ENCODE measurements at places on chromosomes 1 and 21.
A peak's percentile ranks its signal among the peaks of the same experiment; 100 is the strongest.

DNA sequence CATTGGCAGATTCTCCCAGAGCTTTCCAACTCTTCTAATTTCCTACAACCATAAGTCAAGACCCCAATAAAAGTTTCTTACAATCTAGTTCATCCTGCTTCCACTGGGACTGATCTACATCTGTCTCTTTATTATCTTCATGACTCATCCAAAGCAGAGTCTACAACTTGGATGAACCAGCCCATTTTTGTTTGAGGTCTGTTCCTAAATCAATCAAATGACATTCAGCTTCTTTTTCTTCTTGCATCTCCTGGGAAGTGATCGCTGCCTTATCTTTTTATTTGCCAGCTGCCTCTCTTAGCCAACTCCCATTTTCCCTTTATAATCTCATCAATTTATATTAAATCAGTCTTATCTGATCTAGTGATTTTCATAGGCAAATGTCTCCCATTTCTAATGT lies 105.6 kb downstream of the ERG start:
- H3K36me3 ChIP-seq = no peaks in the 10 kb centered on the region
- no peak overlapping the region for H3K27ac ChIP-seq
- no peak for DNase-seq
- no peaks in the 10 kb centered on the region for H3K27me3 ChIP-seq
- H3K4me1 ChIP-seq = no peaks in the 10 kb centered on the region

DNA sequence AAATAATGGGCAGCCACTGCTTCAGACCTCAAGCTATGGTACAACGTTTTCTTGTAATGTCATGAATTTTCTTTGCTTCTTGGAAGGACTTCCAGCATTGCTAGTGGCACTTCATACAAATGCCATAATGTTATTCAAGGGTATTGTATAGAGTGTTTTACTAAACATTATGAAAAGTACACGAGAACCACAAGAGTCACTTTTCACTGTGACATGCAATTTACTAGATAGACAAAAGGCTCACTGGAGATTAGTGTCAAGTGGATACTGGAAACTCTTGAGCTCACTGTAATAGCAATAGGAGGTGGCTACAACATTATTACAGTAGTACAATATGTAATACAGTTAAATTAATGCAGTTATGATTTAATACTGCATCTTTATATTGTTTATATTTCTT lies 5.3 kb upstream of the OLFM3 start:
- no peak overlapping the region for H3K4me3 ChIP-seq
- DNase-seq = no peak
- no peak overlapping the region for H3K27ac ChIP-seq
- H3K36me3 ChIP-seq = no peaks in the 10 kb centered on the region
- no peaks in the 10 kb centered on the region for H3K27me3 ChIP-seq

- H3K4me1 ChIP-seq = peaks cover 20% of the 10 kb centered on the region
- DNase-seq = no peak
- no peaks in the 10 kb centered on the region for H3K27me3 ChIP-seq
Observed at GRCh38 chr1:231631717-231632116, 5.1 kb downstream of the DISC1 start.

GRCh38 chr1:204151552-204152309 lies at the start of gene ETNK2:
Gene ETNK2 (minus strand): TSS chr1:204152044. CDS start chr1:204151852, 192 bp downstream.
- peak within 1 kb of the TSS; percentile 24 for H3K27ac ChIP-seq
- H3K4me3 ChIP-seq = peak within 1 kb of the TSS; percentile 55
- peaks cover 4% of the 10 kb centered on the region for H3K27me3 ChIP-seq
- peaks cover 9% of the 10 kb centered on the region for H3K4me1 ChIP-seq

Data from CD8-positive, alpha-beta memory T cell (primary cell).